BE2C (cell line): ENCODE measurements at places on chromosomes 13 and 19.

- no peak for DNase-seq
Observed at GRCh38 chr13:20340136-20340758, 108.1 kb upstream of the GJB6 start.

DNA sequence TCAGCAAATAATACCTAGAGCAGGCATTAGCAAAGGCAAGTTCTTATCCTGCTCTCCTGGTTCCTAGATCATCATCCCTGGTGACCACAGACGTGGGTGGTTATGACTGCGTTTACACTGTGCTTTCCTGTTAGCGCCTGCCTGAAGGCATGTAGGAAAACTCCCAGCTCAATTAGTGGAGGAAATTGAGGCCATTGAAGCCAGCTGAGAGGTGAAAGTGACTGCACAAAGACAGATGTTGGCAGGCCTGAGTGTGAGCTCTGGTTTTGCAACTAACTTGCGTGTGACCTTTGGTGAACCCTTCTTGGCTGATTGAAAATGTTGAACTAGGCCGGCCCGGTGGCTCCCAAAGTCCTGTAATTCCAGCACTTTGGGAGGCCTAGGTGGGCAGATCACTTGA lies 17.5 kb upstream of the NWD1 start:
- no peak for DNase-seq

DNA sequence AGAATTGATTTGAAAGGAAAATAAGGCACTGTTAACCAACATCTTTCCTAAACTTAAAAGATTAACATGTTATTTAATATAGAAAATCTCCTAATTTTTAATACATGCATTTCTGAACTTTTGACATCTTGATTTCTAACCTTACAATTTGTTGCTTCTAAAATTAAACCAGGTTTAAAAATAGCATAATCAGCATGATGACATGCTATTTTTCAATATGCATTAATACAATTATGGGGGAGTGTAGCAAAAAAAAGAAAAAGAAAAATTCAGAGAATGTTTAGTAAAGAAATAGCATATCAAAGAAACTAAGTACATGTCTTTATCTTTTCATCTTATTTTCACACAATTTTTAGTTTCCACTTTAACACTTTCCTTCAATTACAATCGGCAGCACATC lies 98.7 kb downstream of the PCDH9 start:
- no peak for DNase-seq

GRCh38 chr13:84126671-84127171 lies 244.4 kb upstream of the SLITRK1 start:
- no peak for DNase-seq

DNA sequence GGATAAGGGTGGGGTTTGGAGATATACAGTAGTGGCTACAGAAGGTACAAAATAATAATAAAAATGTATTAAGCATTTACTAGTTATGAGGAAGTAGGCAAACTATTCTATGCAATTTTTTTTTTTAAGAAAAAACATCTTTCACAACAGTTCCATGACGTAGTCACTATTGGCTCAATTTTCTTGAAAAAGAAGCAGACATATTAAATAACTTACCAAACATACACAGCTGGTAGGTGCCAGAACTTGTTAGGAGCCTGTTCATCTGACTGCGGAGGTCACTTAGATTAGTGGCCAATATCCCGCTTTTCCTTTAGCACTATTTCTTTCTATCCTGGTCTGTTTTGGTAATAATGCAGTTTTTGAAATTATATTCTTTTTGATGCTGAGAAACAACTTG lies 593.5 kb downstream of the KCTD12 start:
- DNase-seq: no peak
